ENCODE measurements at places on chromosomes 7 and 10.

- DNase-seq: no peak
Observed at GRCh38 chr7:40571796-40572195, 437.0 kb downstream of the SUGCT start.

- DNase-seq: no peak
Observed at GRCh38 chr7:27688646-27689045, 26.0 kb upstream of the HIBADH start.

DNA sequence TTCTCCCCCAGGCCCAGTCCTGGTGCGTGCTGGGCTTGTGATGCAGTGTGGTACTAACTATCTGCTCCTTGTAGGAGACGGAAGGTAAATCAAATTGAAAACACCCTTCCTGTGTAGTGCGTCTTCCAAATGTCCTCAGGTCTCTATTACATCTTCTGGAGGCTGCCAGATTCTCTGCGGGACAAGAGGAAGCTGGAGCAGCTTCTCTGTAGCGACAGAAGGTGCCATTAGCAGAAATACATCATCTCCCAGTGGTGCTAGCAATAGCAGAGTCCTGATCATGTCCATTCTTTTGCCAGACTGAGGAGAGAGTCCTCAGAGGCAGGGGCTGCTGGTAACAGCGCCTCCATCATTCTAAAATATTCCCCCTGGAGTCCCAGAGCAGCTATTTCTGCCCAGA lies 675.2 kb downstream of the LRMDA start:
- no peak for DNase-seq

- no peak for DNase-seq
Observed at GRCh38 chr10:86083664-86084175, 282.9 kb downstream of the GRID1 start.

DNA sequence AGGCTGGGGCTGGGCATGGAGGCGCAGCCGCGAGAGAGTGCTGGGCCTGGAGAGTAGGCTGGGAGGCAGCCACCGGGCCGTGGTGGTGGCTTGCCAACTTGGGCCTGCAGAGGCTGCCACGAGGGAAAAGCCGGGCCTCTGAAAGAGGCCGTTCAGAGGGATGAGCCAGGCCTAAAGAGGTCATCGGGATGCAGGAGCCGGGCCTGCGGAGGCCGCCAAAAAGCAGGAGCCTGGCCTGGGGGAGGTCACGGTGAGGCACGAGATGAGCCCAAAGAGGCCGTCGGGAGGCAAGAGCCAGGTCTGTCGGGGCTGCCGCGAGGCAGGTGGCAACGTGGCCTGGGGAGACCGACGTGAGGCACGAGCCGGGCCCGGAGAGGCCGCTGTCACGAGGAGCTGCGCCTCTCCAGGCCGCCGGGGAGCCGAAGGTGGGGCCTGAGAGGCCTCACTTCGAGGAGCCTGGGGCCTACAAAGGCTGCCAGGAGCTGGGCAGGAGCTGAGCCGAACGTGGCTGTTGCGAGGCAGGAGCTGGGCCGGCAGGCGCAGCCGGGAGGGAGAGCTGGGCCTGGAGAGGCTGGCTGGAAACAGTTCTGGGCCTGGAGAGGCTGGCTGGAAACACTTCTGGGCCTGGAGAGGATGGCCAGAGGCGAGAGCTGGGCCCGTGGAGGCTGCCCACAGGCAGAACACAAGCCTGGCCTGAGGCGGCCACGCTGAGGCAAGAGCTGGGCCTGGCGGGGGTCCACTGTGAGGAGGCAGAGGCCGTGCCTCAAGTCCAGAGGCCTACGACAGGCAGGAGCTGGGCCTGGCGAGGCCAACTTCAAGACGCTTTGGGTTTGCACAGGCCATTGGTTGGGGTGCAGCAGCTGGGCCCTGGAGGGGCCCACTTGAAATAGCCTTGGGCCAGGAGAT lies 24.6 kb downstream of the MDH2 start:
- no peak for DNase-seq

DNA sequence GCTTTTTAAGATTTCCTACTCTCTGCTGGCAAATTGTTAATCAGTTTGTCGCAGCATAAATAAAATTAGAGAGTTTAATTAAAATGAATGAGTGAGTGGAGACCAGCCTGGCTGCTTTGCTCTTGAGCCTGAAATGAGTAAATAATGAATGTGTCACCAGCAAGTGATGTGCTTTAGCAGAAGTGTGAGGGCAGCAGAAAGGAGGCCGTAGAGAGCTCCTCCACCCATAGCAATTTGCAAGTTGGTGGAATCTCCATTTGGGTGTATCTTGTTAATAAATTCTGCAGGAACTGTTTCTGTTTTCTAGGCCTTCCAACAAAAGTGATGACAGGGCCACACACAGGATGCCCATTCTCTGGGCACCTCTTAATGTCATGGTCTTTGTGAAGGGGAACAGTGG lies 18.8 kb upstream of the ERCC6 start:
- DNase-seq: no peak

Data from amniotic stem cell (primary cell).